Stimulated activated CD8-positive, alpha-beta memory T cell treated with anti-CD3 and anti-CD28 coated beads, Interleukin-2, amount 100 ng/mL, for 1 hour (primary cell): ENCODE measurements at places on chromosomes 1 and 21.

- no peak for DNase-seq
Observed at GRCh38 chr21:41316200-41317062, at the start of gene FAM3B. FAM3B (plus strand) TSS chr21:41316801; CDS start chr21:41316880, 79 bp downstream.

GRCh38 chr1:165629151-165629550, 1.9 kb upstream of the MGST3 start:
- DNase-seq, result no peak

DNA sequence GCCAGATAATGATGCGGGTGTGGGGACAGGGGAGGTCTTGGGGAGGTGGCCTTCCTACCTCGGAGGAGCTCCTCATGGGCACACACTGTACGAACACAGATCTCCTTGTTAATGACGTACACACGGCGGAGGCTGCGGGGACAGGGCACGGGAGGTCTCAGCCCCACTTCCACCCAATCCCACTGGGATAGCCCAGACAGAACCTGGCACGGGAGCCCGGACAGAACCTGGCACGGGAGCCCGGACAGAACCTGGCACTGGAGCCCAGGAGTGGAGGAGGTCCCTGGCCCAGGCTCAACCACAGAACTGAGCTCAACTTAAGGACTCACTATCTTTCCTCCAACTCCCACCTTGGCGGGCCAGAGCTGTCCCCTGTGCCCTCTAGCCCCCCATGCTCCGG, 5.2 kb downstream of the MFAP2 start:
- DNase-seq, result no peak

DNA sequence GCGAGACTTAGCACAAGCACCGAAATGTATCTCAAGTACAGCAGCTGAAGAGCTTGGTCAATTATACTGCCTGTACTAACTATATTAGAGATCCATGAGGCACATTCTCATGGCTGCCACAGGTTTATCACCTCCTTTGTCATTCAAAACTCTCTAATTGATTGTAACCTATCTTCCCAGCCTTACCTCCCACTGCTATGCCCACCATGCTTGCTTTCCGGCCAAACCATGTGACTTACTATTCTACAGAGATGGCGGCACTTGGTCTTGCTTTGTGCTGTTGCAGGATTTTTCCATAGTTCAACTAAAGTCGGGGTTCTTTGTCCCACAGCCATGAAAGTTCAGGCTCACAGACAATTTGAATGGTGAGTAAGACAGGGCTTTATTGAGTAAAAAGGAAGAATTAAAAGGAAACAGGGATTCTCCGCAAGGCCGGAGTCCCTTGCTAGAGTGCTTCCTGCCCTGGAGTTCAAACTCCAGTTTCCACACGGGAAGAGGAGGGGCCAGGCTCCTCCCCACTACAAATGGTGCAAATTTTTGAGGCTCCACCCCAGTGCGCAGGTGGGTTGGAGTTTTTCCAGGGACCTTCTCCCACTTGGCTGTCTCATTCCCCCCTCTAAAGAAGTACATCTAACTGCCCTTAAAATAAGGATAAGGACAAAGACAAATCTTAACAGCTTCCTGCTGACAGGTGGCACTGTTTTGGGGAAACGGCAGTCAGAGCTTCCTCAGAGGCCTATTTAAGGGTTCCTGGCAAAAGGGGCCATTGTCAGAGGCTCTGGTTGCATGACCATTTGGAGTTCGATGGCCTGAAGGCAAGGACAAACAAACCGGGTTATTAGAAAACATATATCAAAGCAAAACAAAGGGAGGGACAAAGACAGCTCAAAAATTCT, 28.7 kb downstream of the FMO2 start:
- DNase-seq, result no peak

- no peak for DNase-seq
Observed at GRCh38 chr1:214747050-214747635, 144.1 kb downstream of the CENPF start.
